ENCODE measurements at places on chromosomes 2 and 18.

- peak; percentile 75 for DNase-seq
Measured at GRCh38 chr2:101655702-101656422, 41.6 kb upstream of the MAP4K4 start.

- DNase-seq: no peak
Measured at GRCh38 chr2:239693330-239693729, 292.5 kb upstream of the HDAC4 start.

DNA sequence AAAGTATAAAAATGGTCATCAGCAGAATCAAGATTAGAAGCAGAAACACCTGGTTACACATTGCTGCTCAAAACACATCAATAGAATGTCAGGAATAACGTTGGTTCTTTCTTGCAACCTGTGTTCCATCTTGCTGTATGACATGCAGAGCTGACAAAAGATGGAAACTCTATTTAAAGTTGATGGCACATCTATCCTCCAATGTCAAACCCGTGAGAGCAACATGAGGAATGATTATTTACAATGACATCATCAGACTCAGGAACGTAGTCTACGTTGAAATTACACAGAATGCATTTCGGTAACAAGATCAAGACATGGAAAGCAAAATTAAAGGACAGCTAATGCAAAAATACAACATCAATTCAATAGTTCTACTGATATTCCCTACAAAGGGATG is 26.2 kb upstream of the TTN start:
- DNase-seq: no peak

GRCh38 chr2:23465936-23466335 is 81.0 kb downstream of the KLHL29 start:
- no peak for DNase-seq

GRCh38 chr18:1147730-1148129 is 243.1 kb downstream of the ADCYAP1 start:
- no peak for DNase-seq

GRCh38 chr18:47585914-47586313 is 334.5 kb upstream of the SKOR2 start:
- no peak for DNase-seq

- peak; percentile 26 for DNase-seq
Measured at GRCh38 chr2:19812166-19812565, 89.6 kb downstream of the TTC32 start.

DNA sequence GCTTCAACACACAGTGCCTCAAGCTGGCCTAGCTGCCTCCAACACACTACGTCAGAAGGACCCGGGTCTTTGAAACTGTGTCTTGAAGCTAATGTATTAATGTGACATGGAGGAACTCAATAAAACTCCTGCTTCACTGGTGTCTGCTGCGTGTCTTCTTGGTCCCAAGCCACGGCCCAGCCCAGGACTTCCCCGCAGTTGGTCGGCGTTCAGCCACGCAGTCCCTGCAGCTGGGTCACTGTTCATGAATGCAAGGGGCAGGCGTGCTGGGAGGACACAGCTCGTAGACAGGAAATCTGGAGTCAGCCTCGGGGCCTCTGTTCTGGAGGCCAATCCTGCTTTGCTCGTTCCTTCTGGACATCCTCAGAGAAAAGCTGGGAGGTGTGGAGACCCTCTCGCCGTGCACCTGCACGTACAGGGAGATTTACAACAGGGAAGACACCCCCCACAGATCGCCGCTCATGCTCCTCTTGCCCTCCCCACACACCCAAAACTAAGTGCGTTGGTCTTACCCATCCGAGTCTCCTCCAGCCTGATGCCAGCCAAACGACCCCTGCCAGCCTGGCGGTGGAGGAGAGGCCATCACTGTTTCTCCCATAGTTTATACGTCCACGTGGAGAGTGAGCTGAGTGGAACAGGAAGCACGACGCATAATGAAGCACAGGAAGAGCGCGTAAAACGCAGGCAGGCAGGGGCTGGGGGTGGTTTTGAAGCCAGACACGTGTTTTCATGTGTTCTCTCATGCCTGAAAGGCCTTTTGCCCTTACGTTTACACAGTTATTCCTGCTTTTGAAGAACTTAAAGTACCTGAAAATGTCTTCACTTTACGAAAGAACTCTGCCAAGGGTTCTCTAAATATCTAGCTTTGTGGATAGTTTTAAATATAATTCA is 39.7 kb downstream of the ADI1 start:
- no peak for DNase-seq

GRCh38 chr2:234827096-234827860 is 124.5 kb upstream of the SH3BP4 start:
- no peak for DNase-seq

DNA sequence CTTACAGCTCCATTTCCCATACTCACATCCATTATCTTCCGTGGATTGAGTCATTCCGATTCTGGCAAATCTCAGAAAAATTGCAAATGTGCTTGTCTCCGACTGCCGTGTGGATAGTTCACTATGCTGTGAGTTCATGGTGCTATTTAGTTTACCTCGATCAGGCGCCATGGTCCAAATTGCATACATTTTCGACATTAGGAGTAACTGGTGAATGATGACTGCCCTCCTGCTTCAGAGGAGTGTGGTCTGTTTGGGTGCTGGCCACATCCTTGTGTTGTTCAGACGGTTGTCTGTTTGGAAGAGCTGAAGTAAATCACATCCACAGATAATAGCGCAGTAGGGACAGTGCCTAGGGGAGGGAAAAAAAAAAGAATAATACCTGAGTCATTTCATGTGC is 439.5 kb downstream of the ZNF516 start:
- no peak for DNase-seq

DNA sequence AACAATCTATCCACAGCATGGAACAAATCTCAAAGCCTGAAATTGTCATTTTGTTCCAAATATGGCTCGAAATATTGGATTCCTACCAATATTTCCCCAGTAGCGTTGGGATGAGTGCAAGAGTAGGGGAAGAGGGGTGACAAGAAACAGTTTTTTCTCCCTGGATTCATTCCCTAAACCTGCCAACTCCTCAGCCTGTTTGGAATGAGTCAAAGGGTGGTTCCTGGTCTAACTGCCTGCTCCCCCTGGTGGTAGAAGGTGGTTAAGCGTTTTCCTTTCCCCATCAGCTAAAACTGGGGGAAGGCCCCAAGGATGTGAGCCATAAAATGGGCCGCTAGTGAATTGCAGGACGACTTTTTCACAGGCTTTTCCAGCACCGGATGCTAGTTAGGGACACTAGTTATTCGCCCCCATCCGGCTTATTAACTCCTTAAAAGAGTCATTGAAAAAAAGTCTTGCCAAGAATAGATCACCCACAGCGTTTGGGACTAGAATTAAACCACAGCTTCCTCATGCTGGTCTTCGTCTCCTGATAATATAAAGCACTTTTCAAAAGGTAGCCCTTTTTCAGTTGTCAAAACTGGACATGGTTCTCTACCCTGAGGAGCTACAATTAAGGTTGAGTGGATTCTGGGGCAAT is 72.5 kb downstream of the DHRS9 start:
- DNase-seq: peak; percentile 70

- no peak for DNase-seq
Measured at GRCh38 chr2:68237976-68238580, 14.3 kb downstream of the PPP3R1 start.

DNA sequence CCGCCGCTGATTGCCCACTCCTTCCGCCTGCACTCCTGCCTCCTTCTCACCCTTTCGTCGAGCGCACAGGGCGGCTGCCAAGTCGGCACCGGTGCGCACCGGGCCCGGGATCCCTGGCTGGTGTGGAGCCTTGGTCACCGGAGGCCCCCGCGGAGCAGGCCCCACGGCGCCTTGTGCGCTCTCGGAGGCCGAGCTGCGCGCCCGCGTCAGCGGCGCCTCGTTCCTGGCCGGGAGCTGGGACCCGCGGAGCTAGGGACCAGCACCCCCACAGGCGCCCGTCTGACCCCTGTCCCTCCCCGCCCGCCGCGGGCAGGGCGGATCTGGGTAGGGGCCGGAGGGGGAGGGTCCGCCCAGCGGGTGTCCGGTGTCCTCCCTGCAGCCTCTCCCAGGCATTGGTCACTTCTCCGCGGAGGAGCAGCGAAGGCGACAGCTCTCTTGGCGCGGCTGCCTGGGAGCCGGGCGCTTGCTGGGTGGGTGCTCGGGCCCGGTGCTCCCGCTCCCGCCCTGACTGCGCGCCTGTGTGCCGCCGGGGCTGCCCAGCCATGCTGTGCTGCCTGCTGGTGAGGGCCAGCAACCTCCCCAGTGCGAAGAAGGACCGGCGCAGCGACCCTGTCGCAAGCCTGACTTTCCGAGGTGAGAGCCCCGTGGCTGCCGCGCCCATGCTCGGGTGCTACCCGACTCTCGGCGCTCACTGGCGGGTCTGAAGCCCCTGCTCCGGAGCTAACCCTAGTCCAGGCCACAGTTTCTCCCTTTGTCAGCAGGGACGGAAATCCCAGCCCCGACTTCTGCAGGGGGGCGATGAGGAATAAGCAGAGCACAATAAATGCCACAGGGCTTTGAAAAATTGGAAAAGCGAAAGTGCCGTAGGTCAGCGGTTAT is 13.2 kb downstream of the DYSF start:
- peak; percentile 67 for DNase-seq

GRCh38 chr2:62099050-62099449 is 96.9 kb upstream of the B3GNT2 start:
- DNase-seq: no peak

GRCh38 chr2:11248-11941 is 34.9 kb downstream of the FAM110C start:
- peak; percentile 30 for DNase-seq

GRCh38 chr2:223784221-223784772 is 53.1 kb downstream of the AP1S3 start:
- no peak for DNase-seq

DNA sequence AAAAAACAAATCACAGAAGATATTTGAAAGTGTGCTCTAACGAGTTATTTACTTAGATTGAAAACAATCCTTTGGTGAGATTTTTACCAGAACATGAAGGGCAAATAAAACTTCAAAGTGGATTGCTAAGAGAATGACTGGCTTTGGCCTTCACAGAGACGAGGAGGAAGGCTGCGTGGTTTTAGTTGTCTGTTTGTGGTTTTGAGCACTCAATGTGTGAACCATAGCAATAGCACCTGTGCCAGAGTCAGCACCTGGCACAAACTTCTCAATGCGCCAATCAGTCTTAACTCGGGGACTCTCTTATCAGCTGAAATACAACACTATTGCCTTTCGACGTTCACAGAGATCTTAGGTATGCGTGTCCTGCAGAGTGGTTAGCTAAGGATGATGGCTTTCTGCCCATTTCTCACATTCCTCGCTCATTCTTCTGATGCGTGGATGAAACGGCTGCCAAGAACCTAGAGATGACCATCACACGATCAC is 70.0 kb downstream of the MBP start:
- peak; percentile 94 for DNase-seq

DNA sequence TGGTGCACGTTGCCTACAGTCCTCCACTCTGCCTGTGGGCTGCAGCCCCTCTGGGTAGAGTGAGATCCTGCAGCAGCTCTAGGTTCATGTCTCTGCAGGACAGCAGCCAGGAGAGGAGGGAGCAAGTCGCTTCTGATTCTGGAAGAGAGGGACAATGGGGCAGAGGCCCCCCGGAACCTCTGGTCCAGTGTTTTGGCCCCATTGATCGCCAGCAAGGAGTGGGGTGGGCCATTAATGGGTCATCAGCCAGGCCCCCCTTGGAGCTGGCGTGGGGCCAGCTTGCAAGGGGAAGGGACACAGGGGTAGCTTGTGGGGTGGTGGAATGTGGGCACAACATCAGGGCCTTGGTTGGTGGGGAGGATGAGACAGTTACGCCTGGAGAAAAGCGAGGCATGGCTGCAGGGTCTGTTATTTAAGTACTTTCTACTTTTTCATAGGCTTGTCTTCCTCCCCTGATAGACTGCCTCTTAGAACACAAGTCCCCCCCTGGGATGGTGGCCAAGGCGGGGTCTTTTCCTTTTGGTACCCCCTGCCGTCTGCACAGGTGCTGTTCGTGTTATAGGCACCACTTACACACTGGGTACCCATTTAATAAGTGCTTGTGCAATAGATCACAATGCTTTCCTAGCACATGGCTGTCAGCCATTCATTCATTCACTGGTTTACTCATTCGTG is 44.6 kb downstream of the INHBB start:
- DNase-seq: no peak

DNA sequence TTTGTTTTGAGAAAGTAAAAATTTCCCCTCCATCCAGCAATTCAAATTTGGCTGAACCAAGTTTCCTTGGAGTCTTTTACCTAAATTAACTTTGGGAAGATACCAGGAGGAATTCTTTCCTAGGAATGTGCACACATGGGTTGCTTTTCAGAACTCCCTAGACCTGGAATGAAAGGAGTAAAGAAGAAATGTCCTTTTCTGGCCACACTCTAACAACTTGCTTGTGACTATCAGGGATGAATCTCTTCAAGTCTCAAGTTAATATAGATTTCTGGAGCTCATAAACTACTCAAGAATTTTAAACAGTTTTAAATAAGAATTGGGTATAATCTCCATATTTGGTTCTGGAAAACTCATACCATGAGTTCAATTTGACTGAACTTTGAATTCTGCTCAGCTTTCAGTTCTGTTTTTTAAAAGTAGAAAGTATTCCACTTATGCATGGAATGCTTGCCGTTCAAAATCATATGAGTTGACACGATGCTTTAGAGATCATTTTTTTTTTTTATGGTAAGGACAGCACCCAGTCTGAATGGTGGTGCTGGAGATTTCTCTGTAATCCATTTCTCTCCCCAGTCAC is 7.7 kb downstream of the RASGRP3 start:
- DNase-seq: no peak

DNA sequence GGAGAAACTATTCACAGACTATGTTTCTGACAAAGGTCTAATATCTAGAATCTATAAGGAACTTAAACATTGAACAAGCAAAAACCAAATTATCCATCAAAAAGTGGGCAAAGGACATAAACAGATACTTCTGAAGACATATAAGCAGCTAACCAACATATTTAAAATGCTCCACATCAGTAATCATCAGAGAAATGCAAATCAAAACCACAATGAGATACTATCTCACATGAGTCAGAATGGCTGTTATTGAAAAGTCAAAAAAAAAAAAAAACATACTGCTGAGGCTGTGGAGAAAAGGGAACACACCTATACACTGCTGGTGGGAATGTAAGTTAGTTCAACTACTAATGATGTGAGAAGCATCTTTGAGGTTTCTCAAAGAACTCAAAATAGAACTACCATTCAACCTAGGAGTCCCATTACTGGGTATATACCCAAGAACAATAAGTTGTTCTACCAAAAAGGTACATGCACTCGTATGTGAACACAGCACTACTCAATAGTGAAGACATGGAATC is 220.4 kb upstream of the TFPI start:
- DNase-seq: peak; percentile 60

- no peak for DNase-seq
Measured at GRCh38 chr2:18123577-18123976, 245.1 kb downstream of the KCNS3 start.

- no peak for DNase-seq
Measured at GRCh38 chr2:240200230-240201051, 60.0 kb upstream of the OTOS start.

Data from astrocyte of the hippocampus (primary cell).